ENCODE measurements at places on chromosomes 16 and 17.

DNA sequence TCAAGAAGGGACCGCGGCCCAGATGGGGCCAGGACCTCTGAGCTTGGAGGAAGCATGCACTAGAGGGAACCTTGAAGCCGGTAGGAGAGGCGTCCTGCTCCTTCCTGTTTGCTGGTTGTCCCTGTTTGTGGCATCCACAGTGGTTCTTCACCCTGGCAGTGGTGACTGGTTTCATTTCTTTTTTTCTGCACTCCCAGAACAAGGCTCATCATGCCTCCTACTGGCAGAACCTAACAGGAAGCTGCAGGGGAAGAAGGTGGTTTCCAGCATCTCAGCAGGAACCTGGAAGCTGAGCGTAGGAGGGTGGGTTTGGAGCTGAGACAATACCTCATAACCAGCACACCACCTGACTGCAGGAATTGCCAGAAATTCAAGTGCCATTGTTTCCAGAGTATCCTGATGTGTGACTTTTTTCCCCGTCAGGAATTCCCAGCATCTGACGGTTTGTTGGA, 5.8 kb downstream of the TMEM231 start:
- H3K36me3 ChIP-seq: no peaks in the 10 kb centered on the region
- H3K27me3 ChIP-seq: peaks cover 8% of the 10 kb centered on the region
- H3K4me3 ChIP-seq: no peak overlapping the region

- DNase-seq: no peak
- no peaks in the 10 kb centered on the region for H3K27me3 ChIP-seq
Measured at GRCh38 chr16:51960931-51961330, 586.0 kb downstream of the TOX3 start.

GRCh38 chr17:52376137-52376536, 217.6 kb upstream of the CA10 start:
- H3K4me3 ChIP-seq: no peak overlapping the region
- no peaks in the 10 kb centered on the region for H3K4me1 ChIP-seq
- H3K36me3 ChIP-seq: no peaks in the 10 kb centered on the region
- no peaks in the 10 kb centered on the region for H3K27me3 ChIP-seq

- H3K27me3 ChIP-seq: no peaks in the 10 kb centered on the region
- peaks cover 6% of the 10 kb centered on the region for H3K4me1 ChIP-seq
- H3K36me3 ChIP-seq: no peaks in the 10 kb centered on the region
- H3K27ac ChIP-seq: no peak overlapping the region
- DNase-seq: no peak
Measured at GRCh38 chr17:11999696-12000095, 2.4 kb upstream of the ZNF18 start.

DNA sequence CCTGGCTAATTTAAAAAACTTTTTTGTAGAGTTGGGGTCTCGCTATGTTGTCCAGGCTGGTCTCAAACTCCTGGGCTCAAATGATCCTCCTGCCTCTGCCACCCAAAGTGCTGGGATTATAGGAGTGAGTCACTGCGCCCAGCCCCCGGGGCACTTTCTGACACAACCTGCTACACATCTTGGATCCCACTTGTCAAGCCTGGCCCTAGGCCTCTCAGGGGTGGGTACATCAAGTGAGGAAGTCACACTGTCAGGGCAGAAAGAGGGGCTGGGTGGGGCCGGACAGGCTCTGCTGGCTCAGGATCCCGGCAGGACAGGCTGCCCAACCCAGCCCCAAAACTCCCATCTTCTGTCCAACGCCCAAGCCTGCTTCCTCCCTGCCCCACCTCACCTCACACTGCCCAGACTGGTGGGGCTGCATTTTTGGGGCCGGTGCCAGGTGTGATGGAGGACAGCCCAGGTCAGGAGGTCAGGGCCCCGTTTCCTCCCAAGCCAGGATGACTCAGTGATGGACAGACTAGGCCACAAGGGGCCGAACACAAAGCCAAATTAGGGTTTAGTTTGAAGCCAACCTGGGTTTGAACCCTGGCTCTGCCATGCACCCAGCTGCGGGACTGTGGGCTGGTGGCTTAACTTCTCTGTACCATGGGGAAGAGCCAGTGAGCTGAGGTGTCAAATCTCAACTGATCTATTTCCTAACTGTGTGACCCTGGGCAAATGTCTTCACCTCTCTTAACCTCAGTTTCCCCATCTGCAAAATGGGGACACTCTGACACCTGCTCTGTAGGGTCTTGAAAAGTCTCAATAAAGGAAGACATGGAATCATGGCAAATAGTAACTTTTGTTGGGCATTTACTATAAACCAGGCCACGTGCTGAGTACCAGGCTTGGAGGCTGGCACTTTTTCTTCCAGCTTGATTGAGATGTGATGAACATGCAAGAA, 8.9 kb upstream of the PPL start:
- H3K27me3 ChIP-seq: peaks cover 35% of the 10 kb centered on the region
- no peaks in the 10 kb centered on the region for H3K36me3 ChIP-seq
- H3K4me3 ChIP-seq: no peak overlapping the region
- no peak for DNase-seq
- H3K27ac ChIP-seq: no peak overlapping the region

DNA sequence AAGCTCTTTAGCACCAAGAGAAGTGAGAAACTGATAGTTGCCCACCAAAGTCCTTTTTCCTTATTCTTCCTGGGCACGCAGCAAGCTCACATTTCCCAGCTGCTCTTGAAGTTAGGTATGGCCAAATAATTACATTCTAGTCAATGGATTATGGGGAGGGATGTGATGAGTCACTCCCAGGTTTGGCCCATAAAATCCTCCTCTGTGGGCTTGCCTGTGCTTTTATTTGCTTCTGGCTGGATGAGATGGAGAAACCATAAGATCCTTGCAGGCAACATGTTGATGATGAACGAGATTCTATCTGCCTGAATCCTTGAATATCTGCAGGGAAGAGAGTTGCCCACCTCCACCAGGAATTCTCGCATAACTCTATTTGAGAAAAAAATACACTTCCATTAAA, 568.3 kb upstream of the SALL1 start:
- H3K27me3 ChIP-seq: no peaks in the 10 kb centered on the region
- H3K4me1 ChIP-seq: no peaks in the 10 kb centered on the region
- no peak overlapping the region for H3K27ac ChIP-seq
- H3K4me3 ChIP-seq: no peak overlapping the region
- DNase-seq: no peak

DNA sequence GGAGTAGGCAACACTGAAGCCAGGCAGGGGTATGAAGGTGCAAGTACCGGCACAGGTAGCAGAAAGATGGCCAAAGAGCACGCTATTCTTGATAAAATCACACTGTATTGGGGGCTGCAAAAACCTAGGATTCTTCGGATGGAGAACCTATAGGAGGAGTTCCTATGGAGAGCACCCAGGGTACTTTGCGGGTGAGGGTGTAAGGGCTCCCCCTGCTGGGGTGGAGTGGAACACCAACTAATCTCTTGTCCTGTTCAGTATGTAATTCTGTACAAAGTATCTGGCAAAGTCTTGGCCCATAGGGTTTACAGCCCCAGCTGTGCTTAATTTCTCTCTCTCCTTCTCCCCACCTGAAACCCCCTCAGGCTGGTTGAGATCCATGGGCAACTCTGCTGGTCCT, 393.1 kb upstream of the ASIC2 start:
- no peak overlapping the region for H3K27ac ChIP-seq
- no peak for DNase-seq
- H3K4me1 ChIP-seq: no peaks in the 10 kb centered on the region
- H3K36me3 ChIP-seq: no peaks in the 10 kb centered on the region

DNA sequence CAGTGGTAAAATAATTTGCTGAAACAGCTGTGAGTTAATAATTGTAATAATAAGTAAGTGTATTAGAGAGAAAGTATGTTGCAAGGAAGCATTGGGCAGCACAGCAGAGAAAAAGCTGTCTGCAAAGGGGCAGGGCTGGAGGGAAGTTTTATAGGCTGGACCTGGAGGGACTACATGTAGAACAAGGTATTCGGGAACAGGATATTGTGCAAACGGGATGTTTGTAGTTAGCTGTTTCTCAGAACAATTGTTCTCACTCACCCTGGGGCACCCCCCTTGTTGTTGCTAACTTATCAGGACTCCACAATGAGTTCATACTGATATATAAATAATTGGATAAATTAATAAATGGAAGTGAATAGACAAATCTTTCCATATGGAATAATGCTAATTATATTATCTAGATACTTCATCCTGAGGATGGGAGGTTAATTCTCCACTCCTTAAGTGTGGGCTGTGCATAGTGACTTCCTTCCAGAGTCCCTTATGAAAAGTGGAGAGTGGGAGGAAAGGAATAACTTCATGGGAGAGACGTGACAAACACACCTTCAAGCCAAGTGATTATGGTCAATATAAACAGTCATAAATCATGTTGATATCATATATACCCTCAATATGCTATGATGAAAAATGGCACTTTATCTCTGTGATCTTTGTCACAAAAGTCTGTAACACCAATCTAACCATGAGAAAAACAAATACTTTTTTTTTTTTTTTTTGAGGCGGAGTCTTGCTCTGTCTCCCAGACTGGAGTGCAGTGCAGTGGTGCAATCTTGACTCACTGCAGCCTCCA, 85.4 kb downstream of the PPM1E start:
- no peaks in the 10 kb centered on the region for H3K36me3 ChIP-seq
- DNase-seq: no peak
- no peaks in the 10 kb centered on the region for H3K4me1 ChIP-seq

DNA sequence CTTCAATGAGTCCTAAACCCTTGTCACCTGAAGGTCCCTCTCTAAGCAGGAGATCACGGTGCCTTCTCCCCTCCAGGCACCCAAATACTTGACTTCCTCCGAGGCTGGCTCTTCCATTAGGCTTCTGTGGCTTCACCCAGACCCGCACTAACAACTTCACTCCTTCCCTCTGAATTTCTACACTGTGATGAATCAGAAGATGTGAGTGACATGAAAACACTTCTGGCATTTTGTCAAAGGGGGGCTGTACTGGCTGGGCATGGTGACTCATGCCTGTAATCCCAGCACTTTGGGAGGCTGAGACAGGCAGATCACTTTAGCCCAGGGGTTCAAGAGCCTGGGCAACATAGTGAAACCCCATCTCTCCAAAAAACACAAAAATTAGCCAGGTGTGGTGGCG, 72.6 kb upstream of the CNEP1R1 start:
- DNase-seq: no peak
- no peak overlapping the region for H3K4me3 ChIP-seq
- H3K27me3 ChIP-seq: peaks cover 19% of the 10 kb centered on the region
- H3K27ac ChIP-seq: no peak overlapping the region

DNA sequence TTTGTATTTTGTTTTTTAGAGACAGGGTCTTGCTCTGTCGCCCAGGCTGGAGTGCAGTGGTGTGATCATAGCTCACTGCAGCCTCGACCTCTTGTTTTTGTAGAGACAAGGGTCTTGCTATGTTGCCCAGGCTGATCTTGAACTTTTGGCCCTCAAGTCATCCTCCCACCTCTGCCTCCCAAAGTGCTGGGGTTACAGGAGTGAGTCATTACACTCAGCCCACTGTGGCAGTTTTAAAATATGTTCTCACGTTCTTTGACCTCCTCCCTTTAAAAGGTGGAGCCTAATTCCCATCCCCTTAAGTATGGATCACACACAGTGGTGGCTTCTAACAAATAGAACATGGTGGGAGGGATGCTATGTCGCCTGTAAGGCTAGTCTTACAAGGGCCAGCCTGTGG, 67.7 kb downstream of the ZDHHC7 start:
- no peaks in the 10 kb centered on the region for H3K4me1 ChIP-seq
- no peak for DNase-seq

DNA sequence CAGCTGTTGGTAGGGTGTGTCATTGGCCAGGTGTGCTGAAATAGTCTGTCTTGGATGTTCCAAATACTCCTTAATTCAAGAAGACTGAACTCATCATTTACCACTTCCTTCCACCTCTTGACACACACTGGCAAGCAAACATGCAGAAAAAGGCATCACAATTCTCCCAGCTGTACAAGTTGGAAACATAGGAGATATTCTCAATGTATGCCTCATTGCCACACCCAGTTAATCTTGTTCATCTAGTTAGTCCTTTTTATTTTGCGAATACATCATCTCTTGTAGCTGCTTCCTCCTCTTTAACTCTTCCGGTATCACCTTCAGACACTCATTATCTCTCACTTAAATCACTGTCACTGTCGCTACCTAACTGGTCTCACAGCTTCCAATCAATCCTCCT, 75.1 kb upstream of the GOT2 start:
- no peaks in the 10 kb centered on the region for H3K27me3 ChIP-seq
- no peak for DNase-seq
- H3K4me1 ChIP-seq: peaks cover 2% of the 10 kb centered on the region
- H3K4me3 ChIP-seq: no peak overlapping the region
- H3K27ac ChIP-seq: no peak overlapping the region

DNA sequence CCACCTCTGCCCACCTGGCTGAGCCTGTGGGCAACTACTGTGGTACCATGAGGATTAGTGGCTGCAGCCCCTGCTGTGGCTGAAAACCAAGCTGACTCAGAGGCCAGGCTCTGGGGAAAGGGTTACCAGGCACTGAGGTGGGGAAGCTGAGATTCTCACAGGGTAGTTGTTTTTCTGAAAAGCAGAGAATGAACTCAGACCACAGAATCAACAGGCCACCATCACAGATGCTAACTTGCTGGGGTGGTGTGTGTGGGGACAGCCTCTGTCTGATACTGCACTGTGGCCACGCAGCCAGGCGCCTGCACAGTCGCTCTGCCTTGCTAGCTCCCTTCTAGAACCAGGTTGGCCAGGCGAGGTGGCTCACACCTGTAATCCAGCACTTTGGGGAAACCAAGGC, 28.8 kb downstream of the NPLOC4 start:
- no peak overlapping the region for H3K4me3 ChIP-seq
- H3K27ac ChIP-seq: peak overlapping the region; percentile 14
- DNase-seq: no peak
- H3K27me3 ChIP-seq: no peaks in the 10 kb centered on the region

- no peak for DNase-seq
- H3K4me1 ChIP-seq: peaks cover 7% of the 10 kb centered on the region
- no peak overlapping the region for H3K4me3 ChIP-seq
- H3K27ac ChIP-seq: no peak overlapping the region
Measured at GRCh38 chr16:14418795-14419225, 211.2 kb downstream of the PARN start.

GRCh38 chr16:26365161-26365940, 673.6 kb downstream of the HS3ST4 start:
- peaks cover 19% of the 10 kb centered on the region for H3K27me3 ChIP-seq
- H3K36me3 ChIP-seq: no peaks in the 10 kb centered on the region
- DNase-seq: no peak
- H3K27ac ChIP-seq: no peak overlapping the region
- no peaks in the 10 kb centered on the region for H3K4me1 ChIP-seq

DNA sequence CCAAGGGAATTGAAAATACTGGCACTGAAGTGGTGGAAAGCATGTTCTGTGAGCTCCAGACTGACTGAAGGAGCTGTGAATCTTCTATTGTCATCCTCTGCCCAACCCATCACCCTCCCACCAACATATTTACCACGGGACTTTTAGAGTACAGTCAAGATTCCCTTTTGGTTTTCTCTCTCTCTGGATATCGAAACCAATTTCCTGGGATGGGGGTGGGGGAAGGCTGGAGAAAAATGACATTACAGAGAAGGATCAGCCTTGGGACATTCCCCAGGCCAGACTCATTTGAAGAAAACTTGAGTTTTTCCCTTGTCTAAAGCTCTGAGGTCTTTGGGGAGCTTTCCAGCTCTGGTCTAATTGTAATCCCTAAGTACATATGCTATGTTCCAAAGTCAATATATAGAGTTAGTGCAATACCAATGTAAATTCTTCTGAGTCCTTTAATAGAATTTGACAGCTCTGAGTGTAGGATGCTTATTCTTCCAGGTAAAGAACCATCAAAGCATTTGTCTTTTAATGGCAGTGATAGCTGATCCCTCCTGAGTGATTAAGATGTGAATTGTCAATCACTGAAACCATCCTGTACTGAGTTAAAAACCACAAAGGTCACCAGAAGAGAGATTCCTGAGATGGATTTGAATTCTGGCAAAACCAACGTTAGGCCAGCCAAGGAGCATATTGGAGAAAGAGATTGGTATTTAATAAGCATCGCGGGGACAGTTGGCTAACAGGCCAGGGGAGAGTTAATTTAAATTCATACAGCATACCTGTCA, 48.8 kb upstream of the CCL1 start:
- no peak overlapping the region for H3K4me3 ChIP-seq
- no peak for DNase-seq
- no peaks in the 10 kb centered on the region for H3K36me3 ChIP-seq
- H3K27me3 ChIP-seq: peaks cover 51% of the 10 kb centered on the region
- H3K27ac ChIP-seq: no peak overlapping the region

Measured in stimulated activated naive B cell treated with anti-CD40 and anti-IgM and Interleukin-4, amounts not matched to agents 10 μg/mL and 1 μg/mL and 100 μg/mL, for 72 hours (primary cell).